Stimulated activated CD4-positive, alpha-beta T cell treated with anti-CD3 and anti-CD28 coated beads, Interleukin-15, amount 100 ng/mL, for 1 hour (primary cell): ENCODE measurements at places on chromosomes 5 and 9.
A peak's percentile ranks its signal among the peaks of the same experiment; 100 is the strongest.

DNA sequence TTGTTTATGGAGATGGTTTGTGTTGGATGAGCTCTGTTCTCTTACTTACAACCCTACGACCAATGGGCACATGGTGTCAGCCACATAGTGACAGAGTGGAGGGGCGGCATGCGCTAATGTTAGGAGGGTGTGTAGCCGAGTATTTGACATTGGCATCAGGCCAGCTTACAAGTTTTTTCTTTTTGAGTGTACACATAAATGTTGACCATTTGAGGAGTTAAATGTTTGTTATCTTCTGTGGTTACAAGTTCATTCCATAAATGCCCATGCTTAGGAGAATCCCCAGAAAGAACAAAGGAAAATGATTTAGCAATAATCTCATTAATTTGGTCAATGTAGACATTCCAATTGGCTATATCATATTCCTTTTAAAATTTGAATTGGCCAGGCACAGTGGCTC is 180.1 kb upstream of the ELL2 start:
- no peak for DNase-seq

DNA sequence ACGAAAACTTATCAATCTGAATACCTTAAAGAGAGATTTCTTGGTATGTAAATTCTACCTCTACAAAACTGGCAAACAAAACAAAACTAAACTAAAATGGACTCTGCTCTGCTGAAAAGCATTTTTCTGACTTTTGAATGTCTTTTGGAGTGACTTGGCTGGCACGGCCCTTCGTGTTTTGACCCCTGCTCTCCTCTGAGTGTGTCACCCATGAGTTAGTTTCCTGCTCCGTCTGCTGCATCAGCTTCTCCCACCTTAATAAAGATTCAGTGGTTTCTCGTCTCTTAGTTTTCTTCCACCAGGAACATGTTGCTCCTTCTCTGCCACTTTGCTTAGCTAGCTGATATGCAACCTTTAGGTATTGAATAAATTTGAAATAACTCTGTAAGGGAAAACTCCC is 1084.0 kb upstream of the CDH18 start:
- no peak for DNase-seq

DNA sequence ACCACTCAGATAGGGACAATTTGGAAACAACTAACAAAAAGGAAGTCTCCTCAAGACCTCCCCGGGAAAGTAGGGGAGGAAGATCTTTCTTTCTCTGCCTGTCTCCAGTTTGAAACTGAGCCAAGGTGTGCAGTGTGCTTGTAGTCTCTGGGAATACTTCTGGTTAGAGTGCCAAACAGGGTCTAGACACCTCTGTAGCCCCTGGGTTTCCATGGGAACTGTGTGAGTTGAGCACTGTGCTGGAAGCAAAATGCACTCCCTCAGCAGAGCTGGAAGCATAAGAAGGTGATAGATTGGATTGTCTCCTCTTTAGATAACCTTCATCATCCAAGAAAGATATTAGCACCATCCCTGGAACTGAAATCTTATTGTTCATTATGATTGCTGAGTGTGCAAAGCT is 129.2 kb upstream of the TNPO1 start:
- no peak for DNase-seq

DNA sequence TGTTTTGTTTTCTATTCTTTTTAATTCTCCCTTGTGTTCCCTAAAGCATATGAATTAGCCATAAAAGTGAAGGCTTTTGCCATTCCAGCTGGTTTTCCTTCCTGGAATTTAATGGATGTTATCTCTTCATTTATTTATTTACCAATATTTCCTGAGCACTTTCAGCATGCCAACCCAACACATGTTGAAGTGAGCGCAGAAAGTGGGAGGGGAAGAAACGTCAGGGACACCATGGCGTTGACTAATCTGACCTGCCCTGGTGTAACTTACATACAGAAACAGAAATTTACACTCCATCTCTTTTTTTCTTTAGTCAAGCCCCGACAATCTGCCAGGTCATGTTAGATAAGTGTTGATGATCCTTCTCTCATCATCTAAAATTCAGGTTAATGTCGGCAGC is 247.5 kb downstream of the PCSK5 start:
- no peak for DNase-seq

- DNase-seq, result no peak
Measured at GRCh38 chr9:129946246-129946995, 96.6 kb downstream of the FNBP1 start.

DNA sequence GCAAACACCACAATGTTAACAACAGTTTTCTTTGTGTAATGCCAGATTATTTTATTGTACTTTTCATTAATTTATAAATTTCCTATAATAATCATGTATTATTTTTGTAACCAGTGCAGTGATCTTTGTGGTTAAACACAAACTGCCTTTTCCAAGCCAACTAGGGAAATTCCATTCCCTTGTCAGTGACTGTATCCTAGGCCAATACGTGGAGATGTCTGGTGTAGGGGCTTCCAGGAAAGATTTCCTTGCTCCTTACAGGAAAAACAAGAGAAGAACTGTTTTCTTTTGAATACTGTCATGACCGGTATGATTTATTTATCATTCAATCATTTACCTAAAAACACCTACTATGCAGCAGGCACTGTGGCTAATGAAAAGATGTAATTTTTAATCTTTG is 31.4 kb downstream of the FANCC start:
- no peak for DNase-seq

GRCh38 chr9:107614765-107615164 is 125.2 kb upstream of the KLF4 start:
- DNase-seq, result no peak

GRCh38 chr5:137933491-137933911 is 44.2 kb downstream of the PKD2L2 start:
- DNase-seq, result no peak

- no peak for DNase-seq
Measured at GRCh38 chr5:154418344-154418820, 27.4 kb upstream of the SAP30L start.

DNA sequence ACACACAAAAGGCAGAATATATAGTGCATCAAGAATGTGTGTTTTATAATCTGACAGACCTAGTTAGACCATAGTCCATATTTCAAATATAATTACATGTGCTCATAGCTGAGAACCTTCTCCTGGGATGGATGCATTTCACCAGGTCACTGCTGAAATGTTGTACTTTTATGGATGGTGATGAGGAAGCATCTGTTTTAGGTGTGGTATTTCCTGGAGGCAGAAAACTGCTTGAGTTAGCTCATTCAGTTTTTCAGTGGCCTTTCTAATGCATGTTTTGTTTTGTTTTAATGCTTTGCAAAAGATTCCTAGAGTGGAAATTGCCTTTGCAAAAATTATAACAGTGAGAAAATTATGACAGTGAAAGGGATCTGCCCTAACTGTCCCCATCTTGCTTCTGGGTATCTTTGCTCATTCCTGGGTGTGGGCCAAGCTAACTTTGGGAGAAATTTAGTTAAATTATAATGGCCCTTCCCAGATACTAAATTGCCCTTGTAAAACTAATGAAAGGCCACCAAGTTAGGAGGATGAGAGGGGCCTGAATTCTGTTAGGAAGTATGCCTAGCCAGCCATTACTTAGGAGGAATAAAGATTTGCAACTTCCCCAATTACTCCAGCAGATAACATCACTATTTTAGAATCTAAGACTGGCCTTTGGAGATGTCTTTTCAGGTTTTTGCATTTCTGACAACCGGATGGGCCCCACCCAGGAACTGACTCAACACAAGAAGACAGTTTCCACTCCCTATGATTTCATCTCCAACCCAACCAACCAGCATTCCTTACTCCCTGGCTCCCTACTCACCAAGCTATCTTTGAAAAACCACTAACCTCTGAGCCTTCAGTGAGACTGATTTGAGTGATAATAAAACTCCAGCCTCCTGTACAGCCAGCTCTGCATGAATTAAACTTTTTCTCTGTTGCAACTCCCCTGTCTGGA is 7.0 kb upstream of the IL12B start:
- no peak for DNase-seq

- DNase-seq, result no peak
Measured at GRCh38 chr9:3585606-3586005, 59.8 kb upstream of the RFX3 start.

- DNase-seq, result no peak
Measured at GRCh38 chr9:87259543-87260518, 237.8 kb upstream of the DAPK1 start.

GRCh38 chr5:181188700-181189362 is 16.2 kb downstream of the TRIM7 start:
- DNase-seq, result peak; percentile 62

DNA sequence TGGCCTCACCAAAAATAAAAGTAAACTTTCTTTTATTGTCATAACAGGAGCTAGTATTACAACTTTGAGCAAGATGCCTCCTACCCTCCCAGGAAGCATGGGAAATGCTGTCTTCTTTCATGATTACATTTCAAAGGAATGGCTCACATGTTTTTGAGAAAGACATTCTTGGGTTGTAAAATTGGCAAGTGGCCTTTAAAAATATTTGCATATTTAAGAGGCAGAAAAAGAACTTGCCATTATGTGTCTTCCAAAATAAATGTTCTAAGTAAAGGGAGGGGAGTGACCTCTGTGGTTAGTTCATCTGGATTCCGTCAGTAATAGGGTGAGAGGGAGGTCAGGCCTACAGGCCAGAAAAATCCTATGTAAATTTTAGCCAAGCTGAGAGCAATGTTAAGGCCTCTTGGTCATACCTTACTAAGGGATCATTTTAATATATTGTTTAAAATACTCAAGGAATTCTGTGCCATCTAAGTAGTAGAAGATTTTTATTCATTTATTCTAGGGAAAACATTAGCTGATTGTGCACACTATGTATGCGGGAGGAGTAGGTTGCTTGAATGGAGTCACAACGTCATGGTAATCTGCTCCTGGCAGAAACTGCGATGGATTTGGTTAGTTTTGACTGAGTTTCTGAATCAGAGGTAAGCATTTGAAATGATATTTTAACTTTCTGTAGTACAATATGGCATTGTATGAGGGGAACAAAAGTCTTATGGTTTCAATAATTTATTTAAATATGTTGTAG is 1485.7 kb upstream of the CDH9 start:
- no peak for DNase-seq

- no peak for DNase-seq
Measured at GRCh38 chr9:12880406-12881015, 105.7 kb downstream of the LURAP1L start.

DNA sequence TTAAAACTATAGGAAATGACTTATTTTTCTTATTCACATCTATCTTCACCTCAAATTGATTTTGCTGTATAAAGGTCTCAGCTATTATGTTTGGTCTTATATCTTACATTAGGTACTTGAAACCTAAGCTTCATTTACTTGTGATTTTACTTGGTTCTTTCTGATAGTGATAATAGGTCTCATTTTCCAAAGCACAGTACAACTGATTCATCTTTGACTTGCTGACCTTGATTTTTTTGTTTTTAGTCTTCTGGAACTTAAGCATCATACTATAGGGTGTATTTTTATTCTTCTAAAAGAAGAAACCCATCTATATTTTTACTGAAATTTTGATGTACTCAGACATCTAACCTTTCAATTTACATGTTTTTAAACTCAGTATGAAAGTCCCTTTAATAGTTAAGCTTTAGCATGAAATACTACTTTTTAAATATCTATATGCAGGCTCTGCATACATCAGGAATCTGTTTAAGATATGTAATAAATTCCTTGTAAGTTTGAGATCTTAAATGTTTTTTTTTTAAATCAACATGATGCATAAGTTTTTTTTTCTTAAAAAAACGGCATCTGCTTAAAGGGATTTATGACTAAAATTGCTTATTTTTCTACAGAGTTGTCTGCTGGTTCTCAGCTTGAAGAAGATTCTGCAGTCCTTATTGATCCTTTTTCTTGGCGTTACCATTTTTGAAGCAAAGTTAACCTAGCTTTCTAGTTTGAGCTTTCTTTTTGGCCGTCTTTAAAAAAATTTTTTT is 13.3 kb downstream of the MATR3 start:
- DNase-seq, result no peak
